ENCODE measurements at places on chromosomes 5 and 9.

GRCh38 chr5:142015781-142016533 lies 3.1 kb upstream of the GNPDA1 start:
- DNase-seq, result no peak

GRCh38 chr5:10701567-10702039 lies 59.4 kb downstream of the DAP start:
- peak; percentile 14 for DNase-seq

DNA sequence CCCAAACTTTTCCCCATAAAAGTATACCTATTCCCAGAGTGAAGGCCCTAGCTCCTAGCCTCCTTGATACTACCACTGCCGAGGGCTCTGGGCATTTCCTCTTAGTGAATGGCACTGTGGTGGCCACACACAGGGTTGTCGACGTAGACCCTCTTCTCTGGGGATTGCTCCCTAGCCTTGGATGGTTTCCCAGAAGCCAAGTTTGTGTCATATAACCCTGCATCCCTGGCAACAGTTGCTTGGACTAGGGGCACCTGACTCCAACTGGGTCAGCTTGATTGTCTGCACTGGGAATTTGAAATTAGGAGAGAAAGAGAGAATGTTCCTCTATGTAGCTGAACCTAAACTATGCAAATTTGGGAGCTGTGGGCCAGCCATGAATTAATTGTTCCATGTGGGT lies 32.3 kb upstream of the KIF2A start:
- no peak for DNase-seq

DNA sequence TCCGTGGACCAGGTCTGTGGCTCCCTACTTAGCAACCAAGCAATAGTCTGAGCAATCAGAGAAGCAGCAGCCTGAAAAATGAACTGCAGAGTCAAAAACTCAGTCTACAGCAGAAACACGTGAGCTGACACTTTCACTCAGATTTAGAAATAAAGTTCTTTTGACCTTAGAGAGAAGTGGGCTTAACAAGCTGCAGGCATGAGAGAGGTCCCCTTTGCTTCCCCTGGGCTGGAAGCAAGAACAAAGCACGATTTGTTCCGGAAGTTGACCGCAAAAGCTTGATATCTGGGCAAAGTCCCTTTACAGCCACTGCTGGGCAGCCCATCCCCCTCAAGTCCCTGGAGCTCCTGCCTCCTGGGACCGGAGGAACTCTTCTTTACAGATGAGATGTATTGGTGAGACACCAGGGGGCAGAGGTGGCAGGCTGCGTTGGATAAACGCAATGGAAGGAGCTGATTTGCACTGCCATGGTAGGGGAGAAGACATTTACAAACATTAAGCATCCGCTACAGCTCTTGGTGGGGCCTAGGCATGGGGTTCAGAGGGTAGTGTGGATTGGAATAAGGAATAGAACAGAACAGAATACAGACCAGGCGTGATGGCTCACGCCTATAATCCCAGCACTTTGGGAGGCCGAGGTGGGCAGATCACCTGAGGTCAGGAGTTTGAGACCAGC lies 5.8 kb upstream of the SOWAHA start:
- DNase-seq, result no peak

- no peak for DNase-seq
These were observed 256.6 kb upstream of the ITGA1 start for GRCh38 chr5:52531105-52531504.

GRCh38 chr5:30102185-30102584 lies 1091.3 kb upstream of the CDH6 start:
- DNase-seq, result no peak

DNA sequence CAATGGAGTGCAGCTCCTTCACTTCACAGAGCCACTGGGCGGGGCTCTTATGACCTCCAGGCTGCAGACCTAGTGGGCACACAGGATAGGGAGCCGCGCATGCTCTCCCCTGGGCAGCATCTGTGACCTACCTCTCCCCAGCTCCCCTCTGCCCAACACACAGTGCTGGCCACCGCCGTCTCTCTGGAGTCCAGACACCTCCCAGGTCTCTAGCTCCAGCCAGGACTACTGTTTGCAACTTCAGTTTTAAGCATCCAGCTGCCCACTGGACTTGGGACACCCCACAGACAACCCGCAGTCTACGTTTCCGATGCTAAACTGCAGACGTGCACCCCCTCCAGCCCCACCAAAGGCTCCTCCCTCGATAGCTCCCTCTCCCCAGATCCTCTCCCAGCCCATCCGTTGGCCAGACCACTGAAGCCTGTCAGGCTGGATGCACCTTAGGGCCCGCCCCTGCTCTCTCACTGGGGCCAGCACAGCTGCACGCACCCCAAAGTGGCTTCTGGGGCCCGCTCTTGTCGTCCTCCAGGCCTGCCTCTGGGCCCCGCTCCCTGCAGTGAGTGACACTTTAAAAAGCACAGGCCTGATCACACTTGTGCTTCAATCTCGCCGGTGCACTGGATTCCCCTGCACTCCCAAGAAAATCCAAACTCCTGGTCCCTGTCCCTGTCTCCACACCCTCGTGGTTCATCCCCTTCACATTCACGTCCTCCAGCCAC lies 11.3 kb downstream of the FLT4 start:
- DNase-seq, result no peak

- DNase-seq, result no peak
These were observed 25.0 kb downstream of the SLC25A25 start for GRCh38 chr9:128093011-128093410.

DNA sequence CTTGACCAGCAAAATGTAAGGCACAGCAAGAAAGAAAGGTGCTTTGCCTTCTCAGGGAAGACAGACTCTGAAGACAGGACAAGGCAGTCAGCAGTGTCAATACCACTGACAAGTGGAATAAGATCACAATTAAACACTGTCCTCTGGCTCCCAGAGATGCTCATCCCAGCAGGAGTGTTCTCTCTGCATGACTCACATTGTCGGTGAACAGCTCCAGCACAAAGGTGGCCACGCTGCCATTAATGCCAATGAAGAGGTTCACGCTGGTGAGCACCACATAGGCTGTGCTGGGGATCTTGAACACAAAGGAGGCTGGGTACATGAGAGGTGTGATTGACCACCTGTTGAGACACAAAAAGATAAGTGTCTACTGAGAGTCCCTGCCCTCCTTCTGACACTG lies 31.9 kb downstream of the NIPSNAP3B start:
- no peak for DNase-seq

DNA sequence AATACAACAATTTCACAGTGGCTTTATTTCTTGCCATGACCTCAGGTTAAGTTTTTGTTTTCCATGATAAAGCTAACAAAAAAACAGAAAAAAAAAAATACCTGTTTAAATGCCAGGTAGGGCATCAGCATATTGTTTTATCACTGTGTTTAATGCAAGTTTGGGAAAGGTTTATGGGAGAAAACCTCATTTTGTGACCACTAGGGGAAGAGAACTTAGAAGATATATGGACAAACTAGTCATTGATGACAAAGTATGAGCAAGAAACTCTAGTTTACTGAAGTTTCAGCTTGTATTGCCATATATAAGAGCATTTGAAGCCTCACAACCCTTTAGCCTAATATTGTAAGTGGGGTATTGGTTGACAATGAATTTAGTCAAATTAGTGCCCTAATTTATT lies 1431.4 kb upstream of the CDH18 start:
- DNase-seq, result no peak

DNA sequence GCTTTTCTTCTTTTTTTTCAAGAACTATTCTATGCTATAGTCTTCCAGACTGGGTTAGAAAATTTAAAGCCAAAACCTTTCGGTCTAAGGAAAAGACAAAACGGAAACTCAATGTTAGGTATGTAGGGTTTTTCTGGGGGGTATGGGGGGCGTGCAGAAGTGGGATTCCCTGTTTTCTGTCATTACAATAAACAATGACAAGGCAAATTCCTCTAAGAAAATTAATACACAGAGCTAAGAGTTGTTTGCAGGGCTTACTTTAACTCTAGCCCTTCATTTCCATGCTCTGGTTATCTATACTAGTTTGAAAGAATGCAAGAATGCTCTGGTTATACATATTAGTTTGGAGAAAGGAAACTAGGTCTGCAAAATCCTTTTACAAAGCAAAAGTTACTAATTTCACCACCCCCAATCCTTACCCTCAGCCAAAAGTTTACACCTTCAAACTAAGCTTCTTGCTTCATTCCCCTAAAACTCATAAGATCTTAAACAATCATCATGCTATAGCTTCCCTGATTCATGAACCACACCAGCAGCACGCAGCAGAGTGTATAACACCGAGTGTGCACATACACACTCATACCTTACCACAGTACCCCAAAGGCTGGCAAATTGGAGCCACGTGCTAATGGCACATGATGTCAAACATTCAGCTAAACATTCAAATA lies 89.1 kb upstream of the NR5A1 start:
- DNase-seq, result no peak

DNA sequence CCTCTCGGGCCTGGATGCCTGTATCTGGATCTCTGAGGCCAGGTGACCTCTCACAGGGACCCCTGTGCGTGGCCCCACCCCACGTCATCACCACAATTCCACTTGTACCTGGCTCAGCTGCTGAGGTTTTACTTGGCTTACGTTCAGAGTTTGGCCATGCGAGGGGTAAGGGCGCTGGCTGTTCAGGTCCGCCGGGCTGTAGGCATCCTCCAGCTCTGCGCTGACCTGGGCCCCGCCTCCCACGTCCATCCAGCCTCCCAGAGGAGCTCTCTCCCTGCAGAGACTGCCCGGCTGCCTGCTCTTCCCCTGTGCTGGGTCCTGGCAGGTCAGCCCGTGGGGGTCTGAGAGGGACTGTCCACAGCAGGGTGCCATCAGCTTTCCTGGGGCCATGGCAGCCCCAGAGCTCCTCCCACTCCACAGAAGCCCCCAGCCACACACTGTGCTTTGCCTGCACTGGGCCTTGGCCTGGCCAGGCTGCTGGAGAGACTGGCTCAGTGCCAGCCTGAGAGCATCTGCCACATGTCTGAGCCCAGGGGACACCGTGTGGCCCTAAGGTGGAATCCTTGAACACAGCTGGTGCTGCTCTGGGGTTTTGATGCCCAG lies 43.6 kb downstream of the SLC6A3 start:
- DNase-seq, result no peak

Data from NCI-H1105 treated with DMSO at 0.1 percent for 48 hours (cell line).